Activated T-helper 9 cell treated with anti-CD3 and anti-CD28 coated beads, Interleukin-2, amount 50 U/mL, for 16 hours (primary cell): ENCODE measurements at places on chromosomes 13 and 19.
A peak's percentile ranks its signal among the peaks of the same experiment; 100 is the strongest.

DNA sequence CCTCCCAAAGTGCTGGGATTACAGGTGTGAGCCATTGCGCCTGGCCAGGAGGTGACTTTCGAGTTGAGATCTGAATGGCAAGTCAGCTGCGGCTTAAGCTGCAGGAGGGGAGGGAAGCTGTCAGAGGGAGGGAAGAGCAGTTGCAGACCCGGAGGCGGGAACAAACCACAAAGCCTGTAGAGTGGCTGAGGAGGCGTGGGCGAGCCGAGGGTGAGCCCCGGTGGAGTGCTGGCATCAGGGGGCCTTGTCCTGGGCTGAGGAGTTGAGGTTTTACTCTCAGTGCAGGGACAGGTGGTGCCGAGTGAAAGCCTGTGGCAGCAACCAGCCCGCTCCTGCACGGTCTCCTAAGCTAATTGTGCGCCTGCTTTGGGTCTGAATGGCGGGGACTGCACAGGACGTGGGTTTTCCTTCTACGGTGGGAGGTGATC lies 24.2 kb downstream of the PPP1R37 start:
- DNase-seq = peak; percentile 40

- no peak for DNase-seq
These were observed 2.0 kb downstream of the RAB20 start for GRCh38 chr13:110559429-110559943.

GRCh38 chr19:17475541-17476115 lies 5.3 kb downstream of the SLC27A1 start:
- no peak for DNase-seq

GRCh38 chr13:59946944-59947343 lies 216.8 kb downstream of the DIAPH3 start:
- DNase-seq = no peak

GRCh38 chr13:48654511-48654910 lies 782 bp downstream of the CYSLTR2 start:
- DNase-seq = no peak

DNA sequence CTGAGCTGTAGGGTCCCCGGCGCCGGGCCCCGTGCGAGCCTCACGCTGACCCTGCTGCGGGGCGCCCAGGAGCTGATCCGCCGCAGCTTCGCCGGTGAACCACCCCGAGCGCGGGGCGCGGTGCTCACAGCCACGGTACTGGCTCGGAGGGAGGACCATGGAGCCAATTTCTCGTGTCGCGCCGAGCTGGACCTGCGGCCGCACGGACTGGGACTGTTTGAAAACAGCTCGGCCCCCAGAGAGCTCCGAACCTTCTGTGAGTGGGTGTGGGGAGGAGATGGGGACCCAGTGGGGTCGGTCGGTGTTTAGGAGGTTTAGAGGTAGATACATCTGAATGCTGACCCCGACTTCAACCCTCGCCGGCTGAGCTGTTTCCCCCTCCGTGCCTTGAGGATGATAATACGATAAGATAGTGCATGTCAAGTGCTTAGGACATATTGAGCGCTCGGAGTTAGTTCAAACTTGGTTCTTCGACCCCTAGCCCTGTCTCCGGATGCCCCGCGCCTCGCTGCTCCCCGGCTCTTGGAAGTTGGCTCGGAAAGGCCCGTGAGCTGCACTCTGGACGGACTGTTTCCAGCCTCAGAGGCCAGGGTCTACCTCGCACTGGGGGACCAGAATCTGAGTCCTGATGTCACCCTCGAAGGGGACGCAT lies 1.9 kb downstream of the ICAM5 start:
- no peak for DNase-seq

- no peak for DNase-seq
These were observed 104.2 kb upstream of the IPO5 start for GRCh38 chr13:97849305-97849704.

- no peak for DNase-seq
These were observed 154.3 kb upstream of the VSTM2B start for GRCh38 chr19:29371251-29372090.

GRCh38 chr13:45886466-45886865 lies 34.9 kb upstream of the SIAH3 start:
- DNase-seq = no peak

- no peak for DNase-seq
These were observed 145.3 kb downstream of the PDS5B start for GRCh38 chr13:32731576-32731975.

- DNase-seq = no peak
These were observed 161.6 kb upstream of the OBI1 start for GRCh38 chr13:78820541-78820940.

DNA sequence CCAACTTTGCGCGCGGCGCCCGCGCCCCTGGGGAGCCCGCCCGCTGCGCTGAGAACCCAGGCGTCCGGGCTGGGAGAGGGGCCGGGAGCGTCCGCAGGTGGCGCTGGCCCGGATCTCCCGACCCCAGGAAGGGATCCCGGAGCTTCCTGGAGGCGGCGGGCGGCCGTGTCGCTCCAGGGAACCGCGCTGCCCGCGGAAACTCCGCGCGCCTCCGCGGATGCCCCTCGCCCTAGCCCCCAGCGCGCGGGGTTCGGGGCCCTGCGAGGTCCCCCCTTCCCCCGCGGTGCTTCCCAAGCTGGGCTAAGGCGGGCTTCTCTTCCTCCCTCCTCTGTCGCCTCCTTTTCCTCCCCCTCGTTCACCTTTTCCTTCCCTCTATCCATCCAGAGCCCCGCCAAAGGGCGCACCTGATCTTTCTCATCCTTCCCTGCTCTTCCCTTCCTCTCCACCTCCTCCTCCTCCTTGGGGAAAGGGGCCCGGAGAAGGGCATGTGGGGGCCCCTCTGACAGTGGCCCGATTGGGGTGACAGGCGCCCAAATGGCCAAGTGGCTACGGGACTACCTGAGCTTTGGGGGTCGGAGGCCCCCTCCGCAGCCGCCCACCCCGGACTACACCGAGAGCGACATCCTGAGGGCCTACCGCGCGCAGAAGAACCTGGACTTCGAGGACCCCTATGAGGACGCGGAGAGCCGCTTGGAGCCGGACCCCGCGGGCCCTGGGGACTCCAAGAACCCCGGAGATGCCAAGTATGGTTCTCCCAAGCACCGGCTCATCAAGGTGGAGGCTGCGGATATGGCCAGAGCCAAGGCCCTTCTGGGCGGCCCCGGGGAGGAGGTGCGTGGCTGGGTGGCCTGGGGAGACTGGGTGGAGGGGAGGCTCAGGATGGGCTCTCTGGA lies 710 bp downstream of the SHD start:
- DNase-seq = no peak

GRCh38 chr13:98490195-98490836 lies 86.6 kb downstream of the STK24 start:
- DNase-seq = no peak

GRCh38 chr13:24618011-24618955 lies 61.9 kb upstream of the ATP12A start:
- peak; percentile 32 for DNase-seq

GRCh38 chr19:35949131-35949530 lies 13.0 kb downstream of the LRFN3 start:
- DNase-seq = no peak

DNA sequence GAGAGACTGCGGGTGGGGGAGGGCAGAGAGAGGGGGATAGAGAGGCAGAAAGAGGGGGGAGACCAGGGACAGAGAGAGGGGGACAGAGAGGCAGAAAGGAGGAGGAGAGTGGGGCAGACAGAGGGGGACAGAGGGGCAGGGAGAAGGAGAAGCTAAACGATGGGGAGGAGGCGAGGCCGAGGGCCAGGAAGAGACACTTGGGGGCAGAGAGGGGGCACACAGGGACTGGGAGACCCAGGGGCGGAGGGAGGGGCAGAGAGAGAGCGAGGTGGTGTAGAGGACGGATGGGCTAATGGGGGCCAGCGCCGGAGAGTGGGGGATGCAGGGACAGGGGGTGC lies 666 bp downstream of the MEIS3 start:
- DNase-seq = no peak

- no peak for DNase-seq
These were observed 10.6 kb downstream of the FPR2 start for GRCh38 chr19:51771376-51772130.

DNA sequence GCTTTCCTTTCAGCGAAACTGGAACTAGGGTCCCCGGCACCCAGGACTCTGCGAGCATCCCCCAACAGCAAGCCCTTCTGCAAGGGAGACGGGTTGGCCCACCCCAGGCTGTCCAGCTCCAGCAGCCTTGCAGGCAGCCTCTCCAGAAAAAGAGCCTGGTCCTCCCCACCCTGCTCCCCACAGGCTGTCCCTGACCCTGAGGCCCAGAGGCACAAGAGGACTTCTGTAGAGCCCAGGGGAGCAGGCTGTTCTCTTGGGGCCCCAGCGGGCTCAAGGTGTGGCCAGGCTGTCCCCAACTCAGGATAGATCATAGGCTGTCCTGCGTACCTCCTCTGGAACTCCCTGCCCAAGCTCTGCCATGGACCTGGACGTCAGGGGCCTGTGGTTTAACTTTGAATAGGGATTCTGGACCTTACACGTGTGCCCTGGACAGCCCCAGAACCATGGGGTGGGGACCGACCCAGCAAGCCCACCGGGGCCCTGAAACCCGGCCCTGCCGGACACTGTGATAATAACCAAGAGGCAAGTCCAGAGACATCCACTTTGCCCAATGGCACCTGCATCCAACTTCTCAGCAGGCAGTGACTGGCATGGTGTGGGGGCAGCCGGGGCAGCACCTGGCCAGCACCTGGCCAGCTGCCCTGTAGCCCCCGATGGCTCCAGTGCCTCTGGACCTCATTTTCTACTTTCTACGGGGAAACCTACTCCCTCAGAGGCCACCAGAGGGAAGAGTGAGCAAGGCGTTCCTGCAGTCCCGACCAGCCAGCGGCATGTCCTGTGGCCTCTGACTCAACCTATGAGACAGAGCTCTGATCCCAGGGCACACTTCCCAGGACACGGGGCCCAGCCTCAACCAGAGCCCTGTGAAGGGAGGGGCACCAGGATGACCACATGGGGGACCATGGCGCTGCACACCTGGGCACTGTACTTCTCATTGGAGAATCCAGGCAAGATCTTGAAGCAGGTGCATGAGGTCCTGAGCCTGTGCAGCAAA lies 50.9 kb upstream of the TPM4 start:
- DNase-seq = no peak

GRCh38 chr19:51469162-51469561 lies 9.2 kb upstream of the CEACAM18 start:
- no peak for DNase-seq

- DNase-seq = no peak
These were observed 11.4 kb upstream of the CD22 start for GRCh38 chr19:35317464-35318043.

- no peak for DNase-seq
These were observed 16.9 kb downstream of the NALCN start for GRCh38 chr13:101399365-101399764.

DNA sequence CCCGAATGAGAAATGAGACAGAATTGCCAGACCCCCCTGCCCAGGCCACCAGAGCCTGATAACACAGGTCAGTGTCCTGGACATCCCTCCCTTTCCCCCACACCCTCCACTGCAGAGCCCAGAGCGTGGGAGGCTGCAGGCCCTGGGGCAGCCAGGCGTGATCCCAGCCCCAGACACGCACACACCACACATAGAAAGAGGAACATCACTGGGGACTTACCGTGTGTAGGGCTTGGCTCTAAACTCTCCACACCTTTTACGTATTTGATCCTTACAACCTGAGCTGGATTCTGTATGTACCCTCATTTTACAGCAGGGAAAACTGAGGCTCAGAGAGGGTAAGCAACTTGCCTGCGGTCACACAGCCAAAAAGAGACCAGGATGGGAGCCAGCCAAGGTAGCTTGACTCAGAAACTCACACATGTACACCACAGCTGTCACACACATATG lies 334 bp upstream of the ANGPTL6 start:
- DNase-seq = no peak

- peak; percentile 31 for DNase-seq
These were observed 4.7 kb downstream of the EPS8L1 start for GRCh38 chr19:55080121-55080967.

DNA sequence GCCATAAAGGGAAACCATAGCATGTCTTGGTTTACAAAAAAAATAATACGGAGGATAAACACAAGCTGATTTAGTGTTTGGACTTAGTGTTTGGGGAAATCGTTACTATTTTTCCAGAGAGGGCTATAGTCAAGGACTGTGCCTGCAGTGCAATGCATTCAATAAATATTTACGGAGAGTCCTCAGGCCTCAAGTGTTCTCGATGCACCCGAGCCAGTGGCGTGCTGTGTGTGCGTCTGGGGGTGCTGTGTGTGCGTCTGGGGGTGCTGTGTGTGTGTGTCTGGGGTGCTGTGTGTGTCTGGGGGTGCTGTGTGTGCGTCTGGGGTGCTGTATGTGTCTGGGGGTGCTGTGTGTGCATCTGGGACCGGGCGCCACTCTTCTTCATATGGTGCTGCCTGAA lies 71.7 kb upstream of the GTF3A start:
- DNase-seq = no peak
